Activated CD4-positive, CD25-positive, alpha-beta regulatory T cell treated with anti-CD3 and anti-CD28 coated beads, Interleukin-2, amount 50 U/mL, for 72 hours (primary cell): ENCODE measurements at places on chromosomes 11 and 22.

DNA sequence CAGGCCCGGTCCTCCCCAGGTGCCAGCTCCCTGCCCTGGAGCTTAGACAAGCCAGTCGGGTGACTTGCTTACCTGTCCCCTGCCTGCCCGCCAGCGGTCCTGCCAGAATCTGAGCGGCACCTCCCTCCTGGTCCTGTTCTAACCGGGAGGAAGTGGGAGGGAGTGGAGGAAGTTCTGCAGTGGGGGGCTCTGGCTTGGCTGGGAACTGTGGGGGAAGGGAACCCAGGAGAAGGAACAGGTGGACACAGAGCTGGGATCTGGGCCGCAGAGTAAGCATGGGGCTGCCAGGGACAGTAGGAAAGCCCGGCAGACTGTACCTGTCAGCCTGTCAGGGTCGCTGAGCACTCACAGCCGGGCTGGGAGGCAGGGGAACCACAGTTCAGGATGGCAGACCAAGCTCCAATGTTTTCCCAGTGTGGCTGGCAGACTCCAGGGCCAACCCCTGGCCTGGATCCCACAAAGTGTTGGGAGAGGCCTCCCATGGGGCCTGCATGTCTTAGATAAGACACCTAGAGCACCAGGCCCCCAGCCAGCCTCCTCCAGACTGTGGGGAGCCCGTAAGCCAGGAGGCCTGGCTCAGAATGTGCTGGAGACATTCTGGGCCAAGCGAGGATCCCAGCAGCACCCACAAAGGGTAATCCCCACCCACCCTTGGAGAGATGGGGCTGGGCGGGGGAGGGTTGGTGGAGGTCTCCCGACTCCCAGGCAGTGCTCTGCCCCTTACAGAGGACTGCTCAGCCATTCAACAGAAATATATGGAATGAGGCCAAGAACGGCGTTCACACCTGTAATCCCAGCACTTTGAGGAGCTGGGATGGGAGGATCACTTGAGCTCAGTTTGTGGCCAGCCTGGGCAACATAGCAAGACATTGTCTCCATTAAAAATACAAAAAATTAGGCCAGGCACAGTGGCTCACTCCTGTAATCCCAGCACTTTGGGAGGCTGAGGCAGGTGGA, 2.3 kb downstream of the CYB5R3 start:
- DNase-seq = no peak

GRCh38 chr22:46609724-46610201, 10.4 kb upstream of the GRAMD4 start:
- no peak for DNase-seq

- DNase-seq = no peak
These were observed 44.9 kb upstream of the WNT11 start for GRCh38 chr11:76251226-76251575.

GRCh38 chr11:35919244-35919643, 24.6 kb upstream of the LDLRAD3 start:
- DNase-seq = no peak

DNA sequence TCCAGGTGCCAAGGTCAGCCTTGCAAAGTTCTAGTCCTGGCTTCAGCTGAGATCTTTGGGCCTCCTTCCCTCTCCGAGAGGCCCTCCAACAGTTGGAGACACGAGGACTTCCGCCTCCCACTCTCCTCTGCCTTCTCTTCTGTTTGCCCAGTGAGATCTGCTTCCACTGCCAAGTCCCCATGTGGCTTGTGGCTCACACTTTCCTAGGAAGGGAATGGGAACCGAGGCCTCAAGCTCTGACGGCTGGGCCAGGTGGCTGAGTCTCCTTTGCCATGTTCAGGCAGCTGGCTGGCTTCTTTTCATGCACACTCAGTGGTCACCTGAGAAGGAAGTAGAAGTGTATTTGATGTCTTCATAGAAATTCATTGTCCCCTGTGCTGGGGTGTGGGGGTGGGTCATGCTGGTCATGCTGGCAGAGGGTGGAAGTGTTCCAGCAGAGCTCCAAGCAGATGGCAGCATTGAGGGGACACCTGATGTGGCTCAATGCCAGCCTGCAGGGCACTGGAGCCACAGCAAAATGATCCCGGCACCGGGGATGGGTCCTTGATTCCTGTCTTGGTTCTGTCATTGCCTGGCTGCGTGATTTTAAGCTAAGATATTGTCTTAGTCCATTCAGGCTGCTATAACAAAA, 130.4 kb downstream of the ADAMTS15 start:
- DNase-seq = no peak

GRCh38 chr11:102309621-102310541, 7.4 kb upstream of the BIRC3 start:
- DNase-seq = no peak

DNA sequence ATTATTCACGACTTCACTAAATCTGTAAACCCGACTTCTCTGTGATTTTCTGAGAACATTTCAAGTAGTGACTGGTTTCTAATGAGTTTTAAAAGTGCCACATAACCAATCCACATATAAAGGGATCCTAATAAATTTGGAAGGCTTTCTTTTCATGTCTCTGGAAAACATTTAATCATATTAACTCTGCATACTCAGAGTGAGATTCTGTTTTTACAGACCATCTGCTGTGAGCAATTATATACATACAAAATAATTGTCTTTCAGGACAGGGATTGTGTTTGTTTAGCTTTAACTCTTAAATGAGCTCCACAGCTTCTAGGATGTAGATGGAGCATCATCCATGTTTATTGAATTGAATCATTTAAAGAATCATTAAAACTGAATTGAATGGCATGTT, 65.1 kb downstream of the PRMT3 start:
- DNase-seq = no peak

DNA sequence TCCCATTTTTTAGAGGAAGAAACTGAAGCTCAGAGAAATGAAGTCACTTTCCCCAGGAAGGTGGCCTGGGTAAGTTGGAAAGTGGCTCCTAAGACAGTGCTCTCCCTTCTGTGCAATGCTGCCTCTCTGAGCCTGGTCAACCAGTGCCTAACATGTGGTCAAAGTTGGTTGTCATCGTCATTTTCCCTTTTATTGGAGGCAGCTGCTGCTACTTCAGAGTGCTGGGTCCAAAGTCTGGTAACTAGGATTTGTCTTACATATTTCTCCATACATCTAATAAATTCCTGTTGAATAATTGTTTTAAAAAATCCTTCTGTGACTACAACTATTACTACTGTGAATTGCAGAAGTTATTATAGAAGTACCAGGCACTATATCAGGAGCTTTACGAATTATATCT, 48.1 kb downstream of the TECTA start:
- no peak for DNase-seq

DNA sequence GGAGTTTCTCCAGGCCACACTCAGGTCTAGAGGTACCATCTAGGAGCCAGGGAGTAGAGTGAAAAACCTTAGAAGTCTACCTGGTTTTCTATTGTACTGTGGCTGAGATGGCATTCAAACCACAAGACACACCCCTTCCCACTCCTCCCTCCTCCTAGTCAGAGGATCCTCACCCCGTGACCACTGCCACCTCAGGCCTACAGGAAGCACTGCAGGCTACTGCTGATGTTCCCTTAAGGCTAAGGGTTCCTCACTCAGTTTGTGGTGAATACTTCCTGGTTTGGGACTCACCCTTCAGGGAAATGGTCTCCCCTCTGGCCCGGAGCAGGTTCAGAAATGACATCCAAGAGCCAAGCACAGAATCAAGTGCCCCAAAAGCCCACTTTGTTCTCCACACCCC, 1293.9 kb downstream of the JRKL start:
- no peak for DNase-seq
